Activated CD8-positive, alpha-beta memory T cell treated with anti-CD3 and anti-CD28 coated beads for 1 hour (primary cell): ENCODE measurements at places on chromosomes 12 and 14.

GRCh38 chr12:98561846-98562245 is 31.6 kb upstream of the SLC25A3 start:
- DNase-seq: no peak

DNA sequence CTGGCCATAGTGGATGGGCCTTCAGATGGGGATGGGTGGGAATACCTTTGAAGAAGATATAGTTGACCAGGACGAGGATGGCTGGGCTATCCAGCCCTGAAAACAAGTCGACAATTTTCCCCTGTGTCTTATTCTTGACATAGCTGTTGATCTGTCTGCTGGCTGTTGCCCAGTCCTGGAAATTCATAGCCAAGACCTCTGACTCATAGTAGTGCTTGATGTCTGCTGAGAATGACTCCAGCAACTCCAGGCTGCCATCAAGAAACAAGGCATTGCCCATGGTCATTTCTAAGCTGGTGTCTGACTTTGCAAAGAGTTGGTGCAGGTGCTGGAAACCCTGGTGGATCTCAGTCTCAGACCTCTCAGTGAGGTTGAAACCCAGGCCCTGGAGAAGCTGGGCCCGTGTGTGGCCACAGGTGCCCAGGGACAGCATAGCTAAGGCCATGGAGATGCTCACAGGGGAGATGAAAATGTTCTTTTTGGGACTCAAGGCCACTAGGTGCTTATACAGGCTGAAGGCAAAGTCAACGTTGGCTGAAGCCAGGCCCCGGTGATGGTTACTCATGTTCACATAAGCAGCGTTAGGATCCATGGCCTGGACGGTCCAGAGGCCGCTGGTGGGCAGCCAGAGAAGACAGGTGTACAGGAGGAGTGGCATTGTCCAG is 9.0 kb downstream of the SERPINA6 start:
- no peak for DNase-seq

DNA sequence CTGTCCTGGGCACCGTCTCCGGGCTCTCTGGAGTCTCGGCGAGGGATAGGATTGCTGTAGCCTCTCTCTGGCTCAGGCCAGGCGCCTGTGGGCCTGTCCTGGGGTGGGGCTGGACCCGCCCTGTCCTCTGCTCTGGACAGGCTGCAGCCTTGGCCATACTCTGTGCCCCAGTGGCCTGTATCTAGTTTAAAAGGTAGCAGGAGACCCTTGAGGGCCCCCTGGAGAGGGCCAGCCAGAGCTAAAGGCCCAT is 1.8 kb downstream of the KIF26A start:
- no peak for DNase-seq

DNA sequence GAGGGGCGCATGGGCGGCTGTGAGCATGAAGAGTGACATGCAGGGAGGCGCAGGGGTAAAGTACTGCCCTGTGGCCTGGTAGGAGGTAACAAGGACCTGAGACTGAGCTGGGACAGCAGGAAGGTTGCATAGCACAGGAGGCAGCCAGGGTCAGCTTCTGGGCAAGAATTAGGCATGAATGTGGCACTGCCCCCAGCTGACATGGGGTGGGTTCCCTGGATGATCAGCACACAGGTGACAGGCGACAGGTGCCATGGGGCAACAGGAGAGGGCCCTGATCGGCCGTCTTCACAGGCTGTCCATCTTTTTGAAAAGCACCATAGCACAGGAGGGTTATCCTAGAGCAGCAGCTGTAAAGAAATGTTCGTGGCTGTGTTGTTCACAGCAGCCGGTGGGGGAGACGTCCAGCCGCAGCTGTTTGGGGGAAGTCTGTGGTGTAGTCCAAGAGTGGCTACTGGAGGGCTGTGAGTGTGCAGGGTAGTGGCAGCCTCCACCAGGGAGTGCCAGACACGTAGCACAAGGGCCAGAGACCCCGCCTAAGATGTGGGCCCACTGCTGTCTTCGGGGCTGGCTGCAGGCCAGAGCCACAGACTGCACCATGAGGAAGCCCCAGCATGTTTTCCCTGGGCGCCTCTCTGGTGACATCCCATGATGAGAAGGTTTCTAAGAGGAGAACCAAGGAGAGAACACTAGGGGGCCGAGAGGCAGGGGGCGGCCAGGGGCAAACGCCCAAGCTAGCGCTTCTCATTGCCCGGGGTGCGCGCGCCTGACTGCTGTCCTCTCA is 8.4 kb downstream of the CLBA1 start:
- no peak for DNase-seq

- DNase-seq: no peak
Measured at GRCh38 chr12:50933459-50934124, 18.8 kb upstream of the HIGD1C start.

DNA sequence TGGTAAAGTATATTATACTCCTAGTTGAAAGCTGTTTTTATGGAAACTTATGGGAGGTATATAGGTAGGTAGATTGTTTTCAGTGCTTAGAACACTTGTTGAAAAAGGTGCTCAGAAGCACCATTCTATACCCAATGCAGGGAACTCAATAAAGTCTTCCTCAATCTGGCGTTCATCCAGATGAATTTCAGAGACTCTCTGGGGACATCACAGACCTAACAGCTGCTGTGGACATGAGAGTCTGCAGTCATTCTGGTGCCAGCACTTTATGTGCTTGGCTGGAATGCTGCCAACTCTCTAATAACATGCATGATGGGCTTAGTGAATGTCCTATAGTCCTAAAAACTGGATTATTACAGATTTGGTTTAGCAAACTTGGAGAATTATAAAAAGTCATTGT is 115.9 kb downstream of the NTN4 start:
- no peak for DNase-seq

GRCh38 chr12:46904406-46905238 is 78.8 kb upstream of the SLC38A4 start:
- DNase-seq: no peak

- DNase-seq: no peak
Measured at GRCh38 chr14:76922092-76922491, 95.9 kb downstream of the LRRC74A start.

DNA sequence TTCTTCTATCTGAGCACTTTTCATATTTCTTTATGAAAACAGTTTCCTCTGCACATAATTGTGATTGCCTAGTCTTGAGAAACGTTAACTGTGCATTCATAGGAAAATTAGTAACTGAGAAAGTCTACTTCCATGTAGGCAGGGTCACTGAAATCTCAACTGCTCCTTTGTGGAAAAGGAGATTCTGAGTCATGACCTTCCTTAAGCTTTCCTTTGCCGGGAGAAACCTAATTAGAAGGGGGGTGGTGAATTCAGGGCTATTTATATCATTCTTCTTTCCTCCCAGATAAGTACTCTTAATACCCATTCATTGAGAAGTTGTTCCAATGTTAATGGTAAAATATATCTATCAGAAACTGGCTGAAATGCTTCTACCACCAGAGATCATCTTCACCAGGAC is 751.0 kb upstream of the TMEM132C start:
- no peak for DNase-seq

GRCh38 chr14:62501021-62501750 is 544.1 kb downstream of the KCNH5 start:
- no peak for DNase-seq

GRCh38 chr12:1594006-1594260 is 448 bp downstream of the FBXL14 start:
- no peak for DNase-seq

GRCh38 chr14:40386433-40386832 is 954.2 kb upstream of the FBXO33 start:
- DNase-seq: no peak

GRCh38 chr14:64880221-64881121 is 764 bp upstream of the SPTB start:
- no peak for DNase-seq

DNA sequence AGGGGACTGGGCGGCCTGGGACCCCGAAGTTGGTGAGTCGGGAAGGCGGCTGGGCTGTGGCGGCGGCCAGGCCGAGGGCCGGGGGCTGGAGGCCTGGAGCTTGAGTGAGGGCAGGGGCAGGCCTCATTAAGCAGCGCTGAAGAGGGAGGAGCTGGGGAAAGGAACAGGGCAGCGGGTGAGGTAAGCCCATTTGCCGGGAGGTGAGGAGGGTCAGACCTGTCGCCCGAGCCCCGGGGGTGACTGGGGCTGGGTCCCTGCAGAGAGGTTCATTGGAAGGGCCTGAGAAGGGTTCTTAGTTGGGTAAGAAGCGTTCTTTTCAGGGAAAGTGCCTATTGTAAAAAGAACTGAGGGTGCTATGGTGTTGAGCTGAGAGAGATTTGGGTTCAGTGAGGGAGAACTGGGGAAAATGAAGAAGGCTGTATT is 441 bp downstream of the RAB5B start:
- DNase-seq: no peak
